Right lobe of liver (tissue), 6 donors: ENCODE measurements at places on chromosomes 2 and 18. TPM values are rescaled to one million over a fixed set of nuclear protein-coding genes. Genes with fewer than 3 reads are reported as not detected.

Gene IL18R1
- total RNA-seq = 8.1 TPM

Gene CHRNG
- total RNA-seq = not detected

GRCh38 chr2:206610451-206610850 is 31.8 kb upstream of the FAM237A start:
- no peaks in the 10 kb centered on the region for H3K27me3 ChIP-seq
- H3K36me3 ChIP-seq = no peaks in the 10 kb centered on the region
- no peaks in the 10 kb centered on the region for H3K4me1 ChIP-seq
- DNase-seq = no peak
- H3K27ac ChIP-seq = no peak overlapping the region

Gene FAP
- total RNA-seq = 0.22 TPM

DNA sequence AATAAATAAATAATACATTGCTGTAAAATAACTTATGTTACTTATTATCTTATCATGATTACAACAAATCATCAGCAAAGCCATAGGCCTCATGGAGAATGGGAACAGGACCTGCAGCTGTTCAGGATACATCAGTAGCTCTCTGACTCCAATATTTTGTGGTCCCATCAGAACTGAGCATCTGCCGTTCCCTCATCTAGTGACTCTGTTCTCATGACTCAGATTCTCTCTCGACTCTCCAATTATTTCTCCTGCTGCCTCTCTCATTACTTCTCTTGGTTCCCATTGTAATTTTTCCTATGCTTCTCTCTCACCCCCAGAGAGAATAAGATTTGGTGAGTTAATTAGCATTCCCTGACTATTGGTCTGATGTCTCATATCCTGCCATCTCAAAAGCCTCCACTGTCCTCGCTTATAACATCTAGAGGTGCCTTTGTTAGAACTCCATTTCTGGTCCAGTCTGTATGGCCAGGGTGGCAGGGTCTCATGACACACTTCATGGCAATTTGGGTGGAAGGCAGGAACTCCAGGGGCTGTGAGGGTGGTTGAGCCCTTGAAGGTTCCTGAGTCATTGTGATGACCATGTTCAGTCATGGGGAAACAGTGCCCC is 78.0 kb upstream of the TANC1 start:
- no peaks in the 10 kb centered on the region for H3K36me3 ChIP-seq
- no peaks in the 10 kb centered on the region for H3K27me3 ChIP-seq
- no peak for DNase-seq
- no peak overlapping the region for H3K27ac ChIP-seq
- no peak overlapping the region for H3K4me3 ChIP-seq

- no peak for DNase-seq
- no peak overlapping the region for H3K27ac ChIP-seq
- no peak overlapping the region for H3K4me3 ChIP-seq
- no peaks in the 10 kb centered on the region for H3K36me3 ChIP-seq
Measured at GRCh38 chr2:16194530-16194929, 254.2 kb downstream of the MYCN start.

GRCh38 chr2:64024259-64024949 is 5.2 kb upstream of the VPS54 start:
- no peaks in the 10 kb centered on the region for H3K36me3 ChIP-seq
- no peak overlapping the region for H3K4me3 ChIP-seq
- H3K4me1 ChIP-seq = no peaks in the 10 kb centered on the region
- no peaks in the 10 kb centered on the region for H3K27me3 ChIP-seq
- no peak for DNase-seq

Gene EMILIN1
- 7.2 TPM for total RNA-seq

DNA sequence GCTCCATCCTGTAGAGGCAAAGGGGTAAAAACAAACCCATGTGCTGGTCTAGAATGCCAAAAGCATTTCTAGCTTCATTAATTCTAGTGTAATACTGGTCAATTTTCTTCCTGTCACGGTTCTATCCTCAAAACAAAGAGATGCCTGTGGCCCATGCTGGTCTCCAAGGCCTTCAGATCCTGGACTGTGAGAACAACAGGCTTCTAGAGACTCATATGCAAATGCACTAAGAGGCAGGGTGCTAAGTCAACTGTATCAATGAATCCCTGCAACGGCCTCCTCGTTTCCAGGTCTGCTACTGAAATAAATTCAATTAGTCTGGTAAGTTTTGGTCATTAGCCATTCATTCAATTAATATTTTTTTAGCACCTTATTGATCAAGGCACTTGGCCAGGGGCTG is 4.0 kb downstream of the IFT172 start:
- no peak overlapping the region for H3K27ac ChIP-seq
- no peak for DNase-seq

- H3K36me3 ChIP-seq = no peaks in the 10 kb centered on the region
- no peak overlapping the region for H3K27ac ChIP-seq
- no peak for DNase-seq
- no peaks in the 10 kb centered on the region for H3K27me3 ChIP-seq
- no peaks in the 10 kb centered on the region for H3K4me1 ChIP-seq
Measured at GRCh38 chr18:75531851-75532459, 104.5 kb upstream of the SMIM21 start.

Gene FAHD2A
- 80.1 TPM for total RNA-seq

Gene CNPPD1
- total RNA-seq = 22.3 TPM

DNA sequence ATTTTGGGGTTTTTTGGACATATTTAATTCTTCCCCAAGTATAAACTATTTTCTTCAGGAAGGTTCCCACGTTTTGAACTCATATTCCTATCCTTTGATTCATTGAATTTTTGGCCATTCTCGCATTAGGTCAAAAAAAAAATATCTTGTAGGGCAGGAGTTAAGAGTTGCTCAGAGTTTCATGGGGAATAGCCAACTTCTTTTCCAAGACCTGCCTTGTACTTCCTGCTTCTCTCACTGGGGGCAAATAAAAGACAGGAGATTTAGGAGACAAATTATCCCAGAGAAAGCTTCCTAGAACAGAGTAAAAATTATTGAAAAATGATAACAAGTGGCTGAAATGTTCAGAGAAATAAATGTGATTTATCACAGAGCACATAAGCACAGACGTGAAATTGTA is 55.2 kb upstream of the BCL11A start:
- no peaks in the 10 kb centered on the region for H3K4me1 ChIP-seq
- H3K36me3 ChIP-seq = no peaks in the 10 kb centered on the region
- DNase-seq = no peak
- H3K27ac ChIP-seq = no peak overlapping the region

Gene HOXD9
- 0.25 TPM for total RNA-seq

- no peaks in the 10 kb centered on the region for H3K4me1 ChIP-seq
- no peak overlapping the region for H3K4me3 ChIP-seq
- no peak overlapping the region for H3K27ac ChIP-seq
Measured at GRCh38 chr2:177633111-177633510, 240.5 kb downstream of the AGPS start.

DNA sequence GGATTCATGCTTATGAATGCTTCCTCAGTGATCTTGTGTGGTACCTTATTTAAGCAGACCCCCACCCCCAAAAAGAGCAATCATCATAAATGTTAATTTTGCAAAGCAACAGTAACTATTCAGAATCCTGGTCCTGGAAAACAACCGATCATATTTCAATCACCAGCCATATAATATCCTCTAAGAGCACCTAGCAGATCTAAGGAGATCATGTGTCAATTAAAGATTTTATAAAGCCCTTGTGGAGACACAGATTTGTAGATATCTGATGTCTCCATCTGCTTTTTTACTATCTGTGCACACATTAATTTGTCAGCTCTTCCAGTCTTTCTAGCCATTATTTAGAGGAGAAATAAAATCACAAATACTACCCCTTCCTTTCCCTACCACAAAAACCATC is 423.7 kb downstream of the TGIF1 start:
- H3K4me3 ChIP-seq = no peak overlapping the region
- H3K36me3 ChIP-seq = no peaks in the 10 kb centered on the region
- DNase-seq = no peak
- no peaks in the 10 kb centered on the region for H3K4me1 ChIP-seq
- H3K27me3 ChIP-seq = no peaks in the 10 kb centered on the region

- DNase-seq = peak; percentile 58
- H3K27me3 ChIP-seq = no peaks in the 10 kb centered on the region
- H3K4me3 ChIP-seq = no peak overlapping the region
- no peaks in the 10 kb centered on the region for H3K4me1 ChIP-seq
- H3K27ac ChIP-seq = peak overlapping the region; percentile 69
- no peaks in the 10 kb centered on the region for H3K36me3 ChIP-seq
Measured at GRCh38 chr18:6376433-6377229, 38.1 kb downstream of the L3MBTL4 start.

DNA sequence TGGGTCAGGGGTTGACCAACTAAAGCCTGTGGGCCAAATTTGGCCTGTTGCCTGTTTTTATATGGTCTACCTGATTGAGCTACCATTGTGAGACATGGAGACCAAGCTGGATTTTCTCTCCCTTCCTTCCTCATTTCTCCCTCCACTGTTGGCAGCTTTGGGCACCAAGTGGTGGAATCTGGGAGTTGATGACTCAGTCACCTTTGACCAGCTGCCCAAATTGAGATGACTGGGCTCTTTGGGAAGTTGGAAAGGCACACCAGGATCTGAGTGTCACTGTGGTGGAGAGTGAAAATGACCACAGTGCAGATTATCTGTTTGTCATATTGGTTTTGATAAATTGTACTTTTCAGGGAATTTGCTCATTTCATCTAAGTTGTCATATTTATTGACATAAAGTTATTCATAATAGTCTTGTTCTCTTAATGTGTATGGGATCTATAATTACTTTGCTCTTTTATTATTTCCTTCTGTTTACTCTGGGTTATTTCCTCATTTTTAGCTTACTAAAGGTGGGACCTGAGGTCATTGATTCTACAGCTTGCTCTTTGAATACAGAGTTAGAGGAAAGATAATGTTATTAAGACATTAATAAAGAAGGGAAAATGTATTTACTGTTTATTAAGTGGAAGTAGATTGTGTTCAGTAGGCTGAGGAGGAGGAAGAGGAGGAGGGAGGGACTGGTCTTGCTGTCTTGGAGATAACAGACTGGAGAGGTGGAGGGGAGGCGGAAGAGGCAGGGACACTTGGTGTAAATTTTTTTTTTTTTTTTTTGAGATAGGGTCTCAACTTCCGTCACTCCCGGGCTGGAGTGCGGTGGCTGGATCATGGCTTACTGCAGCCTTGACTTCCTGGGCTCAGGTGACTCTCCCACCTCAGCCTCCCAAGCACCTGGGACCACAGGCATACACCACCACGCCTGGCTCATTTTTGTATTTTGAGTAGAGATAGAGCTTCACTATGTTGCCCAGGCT is 31.8 kb downstream of the AGFG1 start:
- H3K27me3 ChIP-seq = no peaks in the 10 kb centered on the region
- H3K4me1 ChIP-seq = peaks cover 33% of the 10 kb centered on the region
- no peaks in the 10 kb centered on the region for H3K36me3 ChIP-seq

DNA sequence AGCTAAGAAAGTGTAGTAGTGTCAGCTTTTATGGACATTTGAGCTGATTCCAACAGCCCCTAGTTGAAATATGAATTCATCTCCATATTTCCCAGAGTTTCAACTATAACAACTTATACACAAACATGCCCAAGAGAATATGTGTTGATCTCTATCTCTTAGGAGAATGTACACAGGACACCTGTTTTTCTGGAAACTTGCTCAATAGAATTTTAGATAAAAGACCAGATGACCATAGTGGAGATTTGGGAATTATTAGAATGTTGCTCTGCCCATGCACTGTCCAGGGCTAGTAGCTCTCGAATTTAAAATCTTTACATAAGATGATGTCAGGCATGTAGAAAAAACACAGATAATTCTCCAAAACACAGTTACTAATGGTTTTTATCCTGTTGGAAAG is 162.3 kb upstream of the VRK2 start:
- H3K36me3 ChIP-seq = no peaks in the 10 kb centered on the region
- no peak for DNase-seq
- no peaks in the 10 kb centered on the region for H3K27me3 ChIP-seq
- no peak overlapping the region for H3K27ac ChIP-seq
- no peak overlapping the region for H3K4me3 ChIP-seq

DNA sequence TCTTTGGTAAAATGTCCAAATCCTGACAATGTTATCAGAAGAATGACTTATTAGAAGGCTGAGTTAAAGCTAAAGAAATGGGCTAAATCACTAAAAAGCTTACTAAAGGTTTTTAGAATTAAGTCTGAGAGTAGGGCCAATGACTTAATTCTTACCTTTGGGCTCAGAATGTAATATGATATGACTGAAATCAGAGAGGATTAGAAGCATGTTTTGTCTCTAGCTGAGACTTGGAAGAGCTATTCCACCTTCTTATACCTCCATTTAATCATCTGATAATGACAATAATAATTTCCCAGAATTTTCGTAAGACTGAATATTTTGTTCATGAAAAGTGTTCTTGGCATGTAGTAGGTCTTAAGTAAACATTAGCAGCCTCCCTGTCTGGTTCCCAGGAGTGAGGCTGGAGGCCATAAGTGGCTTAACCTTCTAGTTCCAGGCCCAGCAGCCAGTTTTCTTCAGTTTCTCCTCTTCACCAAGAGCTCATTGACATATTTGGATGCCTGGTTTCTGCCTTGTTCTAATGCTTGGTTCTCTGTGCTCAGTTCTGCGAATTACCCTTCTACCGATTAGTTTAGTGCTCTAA is 25.5 kb upstream of the E2F6 start:
- no peaks in the 10 kb centered on the region for H3K36me3 ChIP-seq
- H3K4me3 ChIP-seq = no peak overlapping the region
- no peak for DNase-seq
- no peaks in the 10 kb centered on the region for H3K4me1 ChIP-seq

DNA sequence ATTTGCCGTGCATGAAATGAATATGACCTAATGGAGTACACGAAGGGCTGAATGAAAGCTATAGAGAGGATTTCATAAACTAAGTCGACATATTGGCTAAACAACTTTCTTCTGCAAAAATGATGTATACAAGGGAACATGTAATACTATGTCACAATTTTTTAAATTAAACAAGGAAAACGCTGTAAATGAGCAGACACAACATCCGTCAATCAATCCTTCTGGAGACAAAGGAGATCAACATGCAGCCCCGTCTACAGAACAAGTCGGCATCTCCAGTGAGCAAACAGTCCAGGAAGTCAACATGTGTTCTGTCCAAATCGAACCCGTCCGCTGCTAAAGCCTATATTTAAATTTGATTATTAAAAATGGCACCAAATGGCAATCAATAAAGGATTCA is 180.8 kb downstream of the TCF4 start:
- no peaks in the 10 kb centered on the region for H3K4me1 ChIP-seq
- H3K27me3 ChIP-seq = no peaks in the 10 kb centered on the region
- H3K4me3 ChIP-seq = no peak overlapping the region
- no peak overlapping the region for H3K27ac ChIP-seq

DNA sequence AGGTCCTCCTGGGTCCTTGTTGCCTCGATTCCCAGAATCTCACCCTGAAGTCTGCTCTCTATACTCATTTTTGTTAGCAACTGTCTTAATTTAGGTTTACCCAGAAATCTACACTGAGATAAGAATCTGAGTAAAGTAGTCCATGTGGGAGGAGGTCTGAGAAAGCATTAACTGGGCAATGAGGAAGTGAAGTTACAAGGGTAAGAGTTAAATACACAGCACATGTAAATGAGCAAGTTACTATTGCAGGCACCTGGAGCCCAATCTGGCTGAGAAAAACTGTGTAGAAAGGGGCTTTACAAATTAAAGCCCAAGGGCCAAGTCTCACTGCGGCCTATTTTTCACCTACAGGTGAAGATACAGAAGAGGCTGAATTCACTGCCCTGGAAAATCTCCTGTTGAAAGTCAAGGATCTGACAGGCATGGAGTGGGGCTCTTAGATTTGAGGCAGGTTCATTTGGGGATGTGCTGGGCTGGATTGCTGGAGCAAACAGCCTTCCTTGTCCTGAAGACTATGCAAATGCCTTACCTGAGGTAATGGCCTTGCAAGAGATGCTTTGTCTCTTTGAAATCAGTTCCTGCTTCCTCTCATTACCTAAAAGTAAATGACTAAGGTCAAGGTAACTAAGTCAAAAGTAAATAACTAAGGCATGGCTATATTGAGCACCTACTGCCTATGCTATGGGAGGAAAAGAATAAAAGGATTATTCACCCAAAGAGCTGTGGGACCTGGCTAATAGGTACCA is 84.4 kb upstream of the DYNAP start:
- no peak overlapping the region for H3K27ac ChIP-seq
- no peak overlapping the region for H3K4me3 ChIP-seq
- H3K27me3 ChIP-seq = no peaks in the 10 kb centered on the region
- no peaks in the 10 kb centered on the region for H3K36me3 ChIP-seq
- H3K4me1 ChIP-seq = no peaks in the 10 kb centered on the region

Gene ZAP70
- total RNA-seq = 2.0 TPM
